ENCODE measurements at places on chromosomes 6 and 20. TPM values are rescaled to one million over a fixed set of nuclear protein-coding genes. Genes with fewer than 3 reads are reported as not detected.

The OPN5 gene
- total RNA-seq, result not detected

The ENPP4 gene
- 0.32 TPM for total RNA-seq

The NKX2-2 gene
- total RNA-seq, result not detected

The BMP7 gene
- 0.57 TPM for total RNA-seq

The HLA-DOA gene
- total RNA-seq, result not detected

The SMOC2 gene
- not detected for total RNA-seq

The BCL2L1 gene
- total RNA-seq, result 145 TPM

The PNPLA1 gene
- not detected for total RNA-seq

The PACRG gene
- total RNA-seq, result not detected

The LTA gene
- total RNA-seq, result not detected

The FITM2 gene
- 7.8 TPM for total RNA-seq

The GPR6 gene
- total RNA-seq, result not detected

The MAN1A1 gene
- total RNA-seq, result 0.05 TPM

The EZR gene
- 311 TPM for total RNA-seq

The ABHD16B gene
- total RNA-seq, result not detected

The MCHR2 gene
- not detected for total RNA-seq

The RSPO3 gene
- 116 TPM for total RNA-seq

The RNF182 gene
- 3.8 TPM for total RNA-seq

The LPA gene
- 0.02 TPM for total RNA-seq

The QKI gene
- total RNA-seq, result 54.9 TPM

The TMEM14C gene
- 150 TPM for total RNA-seq

The MRPL14 gene
- total RNA-seq, result 69.7 TPM

The PRICKLE4 gene
- 0.85 TPM for total RNA-seq

The COL11A2 gene
- 0.72 TPM for total RNA-seq

The CRYBG1 gene
- 0.64 TPM for total RNA-seq

The KIF25 gene
- total RNA-seq, result 0.07 TPM

The CCN6 gene
- not detected for total RNA-seq

The SNAP25 gene
- total RNA-seq, result 22.0 TPM

The HIVEP1 gene
- total RNA-seq, result 12.3 TPM

The AGER gene
- total RNA-seq, result 2.3 TPM

The LHFPL5 gene
- total RNA-seq, result 0.13 TPM

The MROH8 gene
- total RNA-seq, result 1.1 TPM

The FUT9 gene
- not detected for total RNA-seq

The ASXL1 gene
- 36.0 TPM for total RNA-seq

The KIFC1 gene
- 44.5 TPM for total RNA-seq

The ZNF335 gene
- 9.0 TPM for total RNA-seq

The LTB gene
- total RNA-seq, result 0.50 TPM

The CNKSR3 gene
- 5.3 TPM for total RNA-seq

All from A549 treated with DMSO at 1 μM for 4 hours (cell line).